ENCODE measurements at places on chromosomes 1 and 21.

DNA sequence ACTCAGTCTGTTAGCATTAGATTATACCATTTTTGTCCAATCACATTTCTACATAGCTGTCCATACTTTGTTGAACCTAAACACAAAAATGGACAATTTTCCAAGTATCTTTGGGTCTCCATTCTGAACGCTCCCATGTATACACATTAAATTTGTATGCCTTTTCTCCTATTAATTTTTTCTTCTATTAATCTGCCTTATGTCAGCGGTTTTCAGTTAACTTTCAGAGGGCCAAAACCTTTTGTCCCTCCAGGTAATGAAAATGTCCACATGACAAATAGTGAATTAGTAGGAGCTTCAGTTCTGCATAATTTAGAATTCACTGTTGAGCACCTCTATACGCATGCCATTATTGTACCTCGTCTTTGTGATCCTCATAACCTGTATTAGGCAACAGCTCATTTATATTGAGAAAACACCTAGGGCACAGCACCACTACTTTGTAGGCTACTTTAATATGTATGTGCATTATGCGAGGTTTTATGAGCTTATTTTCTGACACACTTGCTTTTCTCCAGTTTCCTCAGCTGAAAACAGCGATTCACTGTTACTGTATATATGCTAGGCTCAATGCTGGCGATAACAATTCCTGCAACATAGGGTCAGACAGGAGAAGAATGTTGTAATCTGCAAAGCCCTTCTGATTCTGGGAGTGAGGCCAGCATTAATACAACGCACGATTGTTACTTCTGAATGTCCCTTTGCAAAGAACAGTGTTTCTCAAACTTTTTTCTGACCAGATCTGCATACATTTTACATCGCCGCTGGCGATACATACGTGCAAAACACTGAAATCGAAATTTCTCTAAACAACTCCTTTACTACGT, 1.1 kb upstream of the ABCD3 start:
- DNase-seq = no peak

DNA sequence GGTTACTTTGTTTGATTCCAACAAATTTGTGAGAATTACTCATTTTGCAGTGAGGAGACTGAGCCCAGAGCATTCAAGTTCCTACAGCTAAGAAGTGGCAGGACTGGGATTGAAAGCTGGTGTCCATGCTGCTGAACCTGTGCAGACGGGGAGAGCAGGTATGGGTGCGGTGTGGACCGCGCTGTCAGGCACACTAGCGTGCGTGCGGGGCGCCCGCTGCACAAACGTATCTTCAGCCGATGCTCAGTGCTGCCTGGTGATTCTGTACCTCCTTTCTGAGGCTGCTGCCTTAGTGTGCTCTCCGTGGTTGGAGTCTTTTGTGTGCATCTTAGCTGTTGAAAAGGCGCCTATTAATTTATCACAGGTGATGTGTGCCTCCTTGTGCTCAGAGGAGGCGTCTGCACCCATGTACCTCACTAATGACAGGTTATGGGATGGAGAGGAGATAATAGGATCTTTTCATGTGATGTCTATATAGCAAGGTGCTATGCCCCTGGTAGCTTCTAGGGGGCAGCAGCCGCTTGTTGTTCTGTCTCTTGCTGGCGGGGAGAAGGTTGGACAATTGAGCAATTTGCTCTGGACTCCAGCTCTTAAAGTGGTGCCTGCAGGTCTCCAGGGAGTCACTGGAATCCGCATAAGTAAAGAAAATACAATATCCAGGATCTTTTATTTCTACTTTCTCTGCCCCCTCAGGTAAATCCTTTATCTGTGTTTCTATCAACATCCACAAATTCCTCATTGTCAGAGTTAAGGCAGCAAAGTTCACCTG, 32.5 kb downstream of the PEX14 start:
- DNase-seq = peak; percentile 76

DNA sequence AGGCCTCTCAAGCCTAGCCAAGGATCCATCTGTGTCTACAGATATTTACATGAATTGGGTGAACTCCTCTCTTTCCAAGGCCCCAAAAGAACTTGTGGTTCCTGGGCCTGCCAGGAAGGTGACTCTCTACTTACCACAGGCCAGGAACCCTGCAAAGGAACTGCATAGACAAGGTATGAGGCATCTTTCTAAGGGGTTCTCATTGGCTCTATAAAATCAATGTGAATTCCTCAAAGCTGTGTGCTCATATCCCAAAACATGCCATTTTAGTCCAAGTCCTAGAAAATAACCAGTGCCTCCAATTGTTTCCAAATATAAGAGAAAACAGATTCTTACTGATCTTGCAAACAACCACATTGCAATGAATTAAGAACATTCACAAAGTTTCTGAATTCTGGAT, 39.9 kb upstream of the RGL1 start:
- DNase-seq = no peak

DNA sequence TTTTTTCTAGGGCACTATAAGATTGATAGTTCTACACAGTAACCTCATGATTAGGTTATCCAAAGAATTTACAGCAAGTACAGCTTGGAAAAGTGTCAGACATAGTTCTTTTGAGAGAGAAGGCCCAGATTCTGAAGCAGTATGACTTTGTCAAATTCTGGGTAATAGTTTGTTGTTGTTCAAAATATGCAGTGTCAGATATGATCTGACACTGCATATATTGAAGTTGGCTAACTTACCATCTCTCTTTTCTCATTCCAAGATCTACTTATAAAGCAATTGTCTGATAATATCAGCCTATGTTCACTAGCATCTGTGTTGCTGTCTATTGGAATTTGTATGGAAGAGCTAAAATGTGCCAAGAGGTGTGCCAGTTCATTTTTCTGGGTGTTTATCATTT, 160.1 kb downstream of the CTH start:
- no peak for DNase-seq

DNA sequence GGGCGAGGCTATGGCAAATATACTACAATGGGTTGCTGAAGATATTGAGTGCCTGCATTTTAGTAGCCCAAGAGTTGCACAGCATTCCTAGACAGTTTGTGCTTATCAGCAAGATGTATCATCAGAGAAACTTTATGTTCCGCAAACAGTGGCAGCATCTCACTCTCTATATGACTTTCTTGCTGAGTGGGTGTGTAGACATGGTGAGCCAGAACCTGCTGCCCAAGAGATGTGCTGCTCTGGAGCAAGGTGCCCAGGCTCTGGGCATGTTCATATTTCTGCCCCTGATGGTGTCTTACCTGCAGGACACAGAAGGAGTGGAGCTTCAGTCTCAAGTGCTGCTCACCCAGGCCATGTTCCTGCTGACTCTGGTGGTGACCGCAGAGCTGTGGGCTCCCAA, 8.2 kb upstream of the RGSL1 start:
- no peak for DNase-seq

DNA sequence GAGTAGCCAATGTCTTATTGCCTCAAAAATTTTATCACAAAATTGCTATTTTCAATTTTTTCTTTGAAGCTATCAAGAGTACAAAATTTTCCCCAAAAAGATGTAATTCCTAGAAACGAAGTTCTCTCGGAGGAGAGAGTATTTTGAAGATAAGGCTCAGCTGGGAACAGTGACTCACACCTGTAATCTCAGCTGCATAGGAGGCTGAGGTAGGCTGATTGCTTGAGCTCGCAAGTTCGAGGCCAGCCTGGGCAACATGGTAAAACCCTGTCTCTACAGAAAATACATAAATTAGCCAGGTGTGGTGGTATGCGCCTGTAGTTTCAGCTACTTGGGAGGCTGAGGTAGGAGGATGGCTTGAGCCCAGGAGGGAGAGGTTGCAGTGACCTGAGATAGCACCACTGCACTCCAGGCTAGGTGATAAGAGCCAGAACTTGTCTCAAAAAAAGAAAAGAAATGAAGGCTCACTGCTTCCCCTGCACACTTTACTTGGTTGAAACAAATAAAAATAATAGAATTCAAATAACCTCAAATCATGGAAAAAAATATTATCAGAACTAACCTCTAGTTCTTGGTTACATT, 22.2 kb downstream of the TUT4 start:
- no peak for DNase-seq

DNA sequence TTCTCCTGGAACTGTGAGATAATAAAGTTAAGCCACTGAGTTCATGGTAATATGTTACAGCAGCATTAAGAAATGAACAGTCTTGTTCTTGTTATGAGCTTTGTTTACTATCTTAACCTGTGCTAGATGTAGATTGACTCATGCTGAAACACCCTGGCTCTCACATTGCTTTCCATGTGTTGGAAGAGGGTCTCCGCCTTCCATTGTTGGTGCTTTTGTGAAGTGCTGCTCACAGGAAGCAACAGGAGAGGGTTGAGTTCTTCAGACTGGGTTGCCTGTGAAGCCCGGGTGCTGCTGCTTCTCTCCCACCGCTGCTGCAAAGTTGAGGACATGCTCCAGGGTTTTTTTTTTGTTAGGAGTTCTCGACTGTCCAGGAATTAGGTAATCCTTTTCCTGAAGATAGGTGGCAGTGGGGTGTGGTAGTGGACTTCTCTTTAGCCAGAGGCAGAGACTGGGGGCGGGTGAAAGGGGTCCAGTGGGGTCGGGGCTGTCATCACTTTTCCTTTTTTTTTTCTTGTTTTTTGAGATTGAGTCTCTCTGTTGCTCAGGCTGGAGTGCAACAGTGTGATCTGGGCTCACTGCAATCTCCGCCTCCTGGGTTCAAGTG, 28.7 kb upstream of the HMGN1 start:
- DNase-seq = no peak

DNA sequence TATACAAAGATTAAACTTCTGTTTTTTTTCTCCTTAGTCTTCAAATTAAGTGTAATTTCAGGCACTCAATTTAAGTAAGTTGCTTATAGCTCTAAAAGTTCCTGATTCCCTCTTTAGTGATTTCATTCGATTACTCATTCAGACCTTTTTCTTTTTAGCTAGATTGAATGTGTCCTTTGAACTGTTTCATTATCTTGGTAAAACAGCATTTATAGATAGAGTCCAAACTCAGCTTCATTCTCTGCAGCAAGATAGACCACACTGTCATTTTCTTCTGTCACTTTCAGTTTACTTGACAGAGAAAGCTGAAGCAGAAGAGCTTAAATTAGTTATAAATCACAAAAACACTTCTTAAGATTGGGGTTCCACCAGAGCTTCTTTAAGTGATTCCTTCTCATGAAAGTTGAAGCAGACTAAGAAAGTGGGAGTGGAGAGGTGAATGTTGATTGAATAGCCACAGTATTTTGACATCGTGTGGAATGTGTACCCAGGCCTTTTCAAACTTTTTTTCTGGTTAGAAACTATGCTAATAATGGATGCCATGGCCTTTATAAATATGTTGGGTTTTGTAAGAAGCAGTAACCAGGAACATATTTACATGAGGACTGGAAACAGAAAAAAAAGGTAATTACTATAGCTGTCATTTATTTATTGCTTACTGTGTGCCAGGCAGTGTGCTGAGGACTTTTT, 52.2 kb downstream of the ZBTB40 start:
- DNase-seq = no peak

GRCh38 chr1:209727785-209728184, 23.1 kb downstream of the HSD11B1 start:
- DNase-seq = no peak

DNA sequence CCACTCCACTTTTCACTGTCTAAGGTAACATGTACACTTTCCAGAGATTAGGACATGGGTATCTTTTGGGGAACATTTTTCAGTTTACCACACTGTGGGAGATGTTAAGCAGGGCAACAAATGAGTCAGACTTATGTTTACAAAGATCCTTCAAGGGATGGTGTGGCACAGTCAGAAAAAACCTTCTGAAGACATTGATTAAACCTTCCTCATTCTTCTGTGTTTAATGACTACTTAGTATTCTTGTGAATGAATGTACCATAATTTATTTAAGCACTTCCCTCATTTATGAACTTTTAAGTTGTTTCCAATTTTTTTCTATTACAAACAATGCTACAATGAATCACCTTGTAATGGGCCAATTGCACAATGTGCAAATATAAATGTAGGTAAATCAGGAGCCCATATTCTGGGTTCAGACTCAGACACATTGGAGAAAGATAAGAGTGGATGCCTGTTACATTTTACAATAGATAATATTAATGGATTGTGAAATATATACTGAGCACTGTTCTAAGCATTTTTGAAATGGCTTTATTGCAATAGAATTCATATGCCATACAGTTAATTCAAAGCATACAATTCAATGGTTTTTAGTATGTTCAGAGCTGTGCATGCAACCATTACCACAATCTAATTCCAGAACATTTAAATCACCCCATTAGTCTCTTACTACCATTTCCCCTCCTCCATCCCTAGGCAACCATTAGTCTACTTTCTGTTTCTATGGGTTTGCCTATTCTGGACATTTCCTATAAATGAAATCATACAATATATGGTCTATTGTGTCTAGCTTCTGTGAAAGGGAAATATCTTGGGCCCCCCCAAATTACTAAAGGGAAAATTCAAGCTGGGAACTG, 1.9 kb upstream of the SFT2D2 start:
- no peak for DNase-seq

DNA sequence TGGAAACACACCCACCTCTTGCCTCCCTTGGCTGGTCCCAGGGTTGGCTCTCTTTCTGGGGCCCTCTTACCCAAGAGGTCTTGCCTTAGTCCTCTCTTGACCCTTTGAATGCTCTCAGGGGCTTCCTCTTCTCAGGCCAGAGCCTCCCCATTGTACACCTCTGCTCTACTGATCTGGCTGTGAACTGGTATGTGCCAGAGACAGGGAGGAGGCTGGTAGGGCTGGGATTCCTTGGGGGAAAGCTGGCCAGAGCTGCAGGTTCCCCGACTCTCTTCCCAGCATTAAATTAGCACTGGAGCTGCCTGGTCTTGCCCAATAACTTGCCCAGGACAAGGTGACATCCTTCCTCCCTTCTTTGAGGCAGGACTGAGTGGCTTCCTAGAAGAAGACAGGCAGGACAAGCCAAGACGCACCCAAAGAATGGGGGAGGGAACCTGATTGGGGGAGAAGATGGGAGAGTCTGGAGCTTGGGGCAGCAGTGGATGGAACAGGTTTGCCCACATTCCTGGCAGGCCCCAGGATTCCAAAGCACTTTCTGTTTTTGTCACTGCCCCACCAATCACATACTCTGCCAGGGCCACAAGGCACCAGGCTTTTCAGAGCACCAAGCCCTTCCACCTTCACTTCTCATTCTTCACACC, 37.2 kb upstream of the CITED4 start:
- DNase-seq = no peak

- DNase-seq = no peak
Measured at GRCh38 chr1:3945916-3946840, 46.1 kb upstream of the C1orf174 start.

GRCh38 chr1:227225715-227226346, 92.5 kb downstream of the CDC42BPA start:
- no peak for DNase-seq

GRCh38 chr1:55359611-55360010, 144.4 kb upstream of the USP24 start:
- DNase-seq = no peak

GRCh38 chr1:95246511-95246910, 12.5 kb downstream of the RWDD3 start:
- DNase-seq = no peak

- no peak for DNase-seq
Measured at GRCh38 chr1:41296506-41296905, 54.4 kb upstream of the SCMH1 start.
